RWPE2 (cell line): ENCODE measurements at places on chromosomes 13 and 19.

DNA sequence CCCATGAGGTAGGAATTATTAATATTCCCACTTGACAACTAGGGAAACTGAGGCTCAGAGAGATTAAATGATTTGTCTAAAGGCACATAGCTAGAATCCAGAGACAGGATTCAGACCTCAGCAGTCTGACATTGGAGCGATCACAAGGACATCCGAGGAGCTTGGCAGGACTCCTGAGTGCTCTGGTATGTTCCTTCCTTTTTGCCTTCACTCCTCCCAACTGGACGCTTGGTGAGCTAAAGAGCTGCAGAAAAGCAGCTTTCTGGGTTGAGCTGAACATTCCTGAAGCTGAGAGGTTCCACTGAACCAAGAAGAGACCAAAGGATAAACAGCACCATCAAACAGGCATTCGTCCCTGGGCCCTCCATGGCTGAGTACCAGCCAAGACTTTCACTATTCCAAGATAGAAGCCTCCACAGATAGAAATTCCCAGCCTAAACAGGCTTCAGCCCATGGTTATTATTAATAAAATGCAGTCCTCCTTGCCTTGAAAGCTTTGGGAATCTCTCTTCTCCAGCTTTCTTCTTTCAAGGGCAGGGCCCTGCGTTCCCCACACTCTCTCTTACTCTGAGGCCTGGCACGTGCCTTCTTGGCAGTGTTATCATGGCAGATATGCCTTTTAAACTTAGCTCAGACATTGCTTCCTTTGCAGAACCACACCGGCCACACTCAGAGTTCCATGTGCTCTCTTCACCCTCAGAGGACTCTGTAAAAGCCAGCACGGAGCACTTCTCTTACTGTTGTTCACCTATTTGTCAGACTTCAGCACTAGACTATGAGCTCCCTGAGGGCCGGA, 97.1 kb downstream of the CYSLTR2 start:
- H3K4me1 ChIP-seq: peaks cover 9% of the 10 kb centered on the region
- no peaks in the 10 kb centered on the region for H3K36me3 ChIP-seq
- H3K27me3 ChIP-seq: no peaks in the 10 kb centered on the region
- no peak overlapping the region for H3K27ac ChIP-seq
- no peak overlapping the region for H3K4me3 ChIP-seq

- peaks cover 7% of the 10 kb centered on the region for H3K4me1 ChIP-seq
- no peak for DNase-seq
- H3K27me3 ChIP-seq: no peaks in the 10 kb centered on the region
- H3K36me3 ChIP-seq: no peaks in the 10 kb centered on the region
- H3K4me3 ChIP-seq: no peak overlapping the region
These were observed 25.7 kb upstream of the FREM2 start for GRCh38 chr13:38661010-38661675.

GRCh38 chr13:109859898-109860297, 73.5 kb upstream of the IRS2 start:
- H3K4me1 ChIP-seq: peaks cover 24% of the 10 kb centered on the region
- no peak overlapping the region for H3K27ac ChIP-seq
- no peaks in the 10 kb centered on the region for H3K36me3 ChIP-seq
- H3K4me3 ChIP-seq: no peak overlapping the region

- H3K4me1 ChIP-seq: no peaks in the 10 kb centered on the region
- H3K27ac ChIP-seq: no peak overlapping the region
- no peak overlapping the region for H3K4me3 ChIP-seq
- H3K27me3 ChIP-seq: no peaks in the 10 kb centered on the region
- H3K36me3 ChIP-seq: no peaks in the 10 kb centered on the region
- no peak for DNase-seq
These were observed 262.7 kb upstream of the KLHL1 start for GRCh38 chr13:70370924-70371323.

DNA sequence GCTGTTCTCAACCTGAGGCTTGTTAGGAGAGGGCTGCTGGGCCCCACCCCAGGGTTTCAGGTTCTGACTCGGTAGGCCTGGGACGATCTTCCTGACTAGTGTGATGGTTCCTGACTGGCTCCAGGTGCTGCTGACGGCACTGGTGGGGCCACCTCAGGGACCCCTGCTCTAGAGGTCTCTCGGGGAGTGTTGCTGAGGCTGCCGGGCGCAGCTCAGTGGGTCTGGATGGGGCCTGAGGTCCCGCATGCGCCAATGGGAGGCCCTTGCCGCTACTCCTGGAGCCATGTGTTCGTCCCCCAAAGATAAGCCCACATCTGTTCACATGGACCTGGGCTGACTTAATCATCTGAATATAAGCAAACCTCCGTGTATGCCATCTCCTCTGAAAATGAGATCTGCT, 133.0 kb downstream of the ATP11A start:
- no peak for DNase-seq
- no peak overlapping the region for H3K27ac ChIP-seq
- no peaks in the 10 kb centered on the region for H3K4me1 ChIP-seq
- H3K27me3 ChIP-seq: no peaks in the 10 kb centered on the region
- no peak overlapping the region for H3K4me3 ChIP-seq

- peaks cover 8% of the 10 kb centered on the region; the same call in 1 of the 2 replicates for H3K36me3 ChIP-seq
- no peaks in the 10 kb centered on the region for H3K27me3 ChIP-seq
- no peaks in the 10 kb centered on the region for H3K4me1 ChIP-seq
- DNase-seq: no peak
- H3K4me3 ChIP-seq: no peak within 1 kb of the TSS
- H3K27ac ChIP-seq: no peak within 1 kb of the TSS
These were observed at the start of gene VSIG10L for GRCh38 chr19:51341976-51342580. Gene VSIG10L, minus strand, starts transcription at chr19:51342139. Its CDS starts 15 bp downstream, at chr19:51342124.

GRCh38 chr13:24271601-24272451, 37.6 kb upstream of the C1QTNF9 start:
- H3K4me3 ChIP-seq: no peak overlapping the region
- H3K4me1 ChIP-seq: peaks cover 3% of the 10 kb centered on the region
- H3K36me3 ChIP-seq: no peaks in the 10 kb centered on the region
- DNase-seq: no peak
- H3K27ac ChIP-seq: no peak overlapping the region
- H3K27me3 ChIP-seq: no peaks in the 10 kb centered on the region
